ENCODE measurements at places on chromosomes 3 and 15.

DNA sequence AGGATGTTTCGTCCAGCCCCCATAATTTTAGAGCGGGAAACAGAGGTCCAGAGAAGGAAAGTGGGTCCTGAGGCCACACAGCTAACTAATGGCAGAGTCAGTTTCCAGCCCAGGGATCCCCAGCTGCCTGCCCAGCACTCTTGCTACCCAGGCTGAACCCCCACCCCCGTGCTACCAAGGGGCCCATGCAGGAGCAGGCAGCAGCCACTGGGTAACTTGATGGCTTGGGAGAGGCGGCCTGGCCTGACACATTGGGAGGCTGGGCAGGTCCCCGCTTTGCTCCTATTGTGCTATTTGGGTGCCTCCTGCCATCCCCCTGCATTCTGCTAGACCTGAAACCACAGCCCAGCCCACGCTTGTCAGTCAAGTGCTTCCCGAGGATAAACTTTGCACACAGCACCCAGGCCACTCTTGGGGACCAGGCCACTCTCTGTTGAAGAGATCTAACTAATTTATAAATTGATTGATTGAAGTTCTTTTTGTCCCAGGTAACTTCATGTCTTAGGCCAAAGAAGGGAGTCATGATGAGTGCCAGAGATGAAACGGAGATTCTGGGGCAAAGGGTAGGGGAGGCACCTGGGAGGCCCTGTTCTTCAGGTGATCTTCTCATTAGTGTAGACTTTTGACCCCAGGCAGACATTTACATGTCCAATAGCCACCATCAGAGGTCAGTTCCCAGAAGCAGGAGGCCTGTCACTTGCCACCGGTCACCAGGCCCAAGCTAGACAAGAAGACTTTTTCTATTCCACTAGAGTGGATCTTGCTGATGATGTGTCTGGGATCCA lies 7.0 kb downstream of the PAK6 start:
- DNase-seq, result no peak

DNA sequence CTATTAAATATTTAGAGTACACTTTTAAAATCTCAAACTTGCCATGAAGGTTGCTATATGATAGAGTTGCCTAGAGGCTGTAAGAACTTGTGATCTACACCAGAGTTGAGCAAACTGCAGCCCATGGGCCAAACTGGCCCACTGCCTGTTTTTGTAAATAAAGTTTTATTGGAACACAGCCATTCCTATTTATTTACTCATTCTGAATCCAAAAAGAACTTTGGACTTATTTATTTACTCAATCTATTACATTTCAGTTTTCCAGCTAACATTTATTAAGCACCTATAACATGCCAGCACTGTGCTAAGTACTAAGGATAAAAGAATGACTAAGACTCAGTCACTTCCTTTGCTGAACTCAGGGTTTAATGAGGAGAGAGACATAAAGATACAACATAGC lies 403.6 kb downstream of the ERC2 start:
- no peak for DNase-seq

DNA sequence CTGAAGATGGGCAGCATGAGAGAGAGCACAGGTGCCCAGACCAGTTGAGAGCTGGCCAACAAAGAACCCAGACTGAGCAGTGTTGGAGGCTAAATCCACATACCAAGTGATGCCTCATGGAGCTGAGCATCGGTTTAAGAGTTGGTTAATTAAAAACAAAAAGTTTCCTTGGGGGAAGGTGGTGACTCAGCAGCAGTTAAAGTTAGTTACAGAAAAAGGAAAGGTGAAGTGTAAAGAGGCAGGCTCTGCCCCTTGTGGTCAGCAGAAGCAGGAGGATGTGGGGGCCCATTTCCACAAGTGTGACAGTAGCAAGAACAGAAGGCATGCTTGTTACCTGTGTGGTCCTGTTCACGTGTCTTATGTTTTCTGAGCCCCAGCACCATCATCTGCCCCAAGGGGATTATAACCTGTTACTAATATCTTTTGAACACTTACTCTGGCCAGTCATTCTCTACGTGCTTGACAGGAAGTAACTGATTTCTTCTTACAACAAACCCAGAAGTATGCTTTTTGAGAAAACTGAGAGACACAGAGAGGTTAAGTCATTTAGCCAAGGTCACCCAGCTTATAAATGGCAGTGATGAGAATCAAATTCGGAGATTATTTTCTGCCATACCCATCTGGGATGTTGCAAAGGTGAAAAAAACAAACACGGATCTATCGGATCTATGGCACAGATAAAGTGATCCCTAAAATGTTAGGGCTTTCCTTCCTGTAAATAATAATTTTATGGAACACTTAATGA lies 91.0 kb downstream of the EPHB1 start:
- DNase-seq, result no peak

- no peak for DNase-seq
Measured at GRCh38 chr15:92666780-92667179, 11.2 kb upstream of the FAM174B start.

DNA sequence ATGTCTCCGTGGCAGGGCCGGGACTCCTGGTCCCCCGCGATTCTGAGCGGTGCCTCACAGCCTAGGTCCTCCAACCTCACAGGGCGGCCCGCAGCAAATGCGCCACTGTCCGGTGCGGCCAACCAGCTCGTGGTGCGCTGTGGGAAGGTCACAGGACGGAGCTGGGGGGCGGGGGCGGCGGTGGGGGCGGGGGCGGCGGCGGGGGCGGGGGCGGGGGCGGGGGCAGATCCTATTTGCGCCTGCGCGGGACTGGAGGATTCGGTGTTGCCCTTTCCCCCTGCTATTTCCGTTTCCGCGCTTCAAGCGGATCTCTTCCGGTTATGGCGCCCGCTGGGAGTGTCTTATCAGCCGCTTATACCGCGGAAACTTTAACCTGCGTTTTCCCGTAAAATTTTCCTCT lies 106.7 kb upstream of the SNRPN start:
- DNase-seq, result peak; percentile 51

- DNase-seq, result no peak
Measured at GRCh38 chr3:135513106-135514059, 452.1 kb upstream of the PPP2R3A start.

DNA sequence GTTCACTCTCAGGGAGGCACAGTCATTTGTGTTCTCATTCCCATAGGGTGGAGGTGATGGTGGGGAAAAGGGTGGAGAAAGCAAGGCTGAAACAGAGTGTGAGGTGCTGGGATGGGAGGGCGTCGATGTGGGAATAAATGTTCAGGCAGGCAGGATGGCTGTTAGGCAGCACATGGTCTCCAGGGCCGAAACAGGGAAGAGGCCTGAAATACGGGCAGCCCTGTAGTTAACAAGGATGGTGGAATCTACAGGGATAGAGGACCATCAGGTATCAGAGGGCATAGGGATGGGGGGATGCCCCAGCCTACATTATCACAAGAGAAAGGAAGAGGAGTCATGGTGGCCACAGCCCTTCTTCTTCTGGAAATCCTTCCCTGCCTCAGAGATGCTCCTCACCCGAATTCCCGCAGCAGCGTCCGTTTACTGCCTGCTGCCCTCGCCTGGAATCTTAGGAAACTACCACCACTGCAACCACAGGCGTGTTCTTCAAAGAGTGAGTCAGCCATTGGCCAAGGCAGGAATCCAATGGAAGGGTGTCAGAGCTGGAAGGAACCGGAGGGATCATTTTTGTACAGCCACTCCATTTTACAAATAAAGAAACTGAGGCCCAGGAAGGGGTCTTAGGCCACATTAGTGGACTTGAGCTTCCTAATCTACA lies 49.7 kb upstream of the POMGNT2 start:
- DNase-seq, result no peak

- DNase-seq, result no peak
Measured at GRCh38 chr15:88651971-88652370, 13.2 kb downstream of the ISG20 start.

GRCh38 chr3:178628037-178628436 lies 91.8 kb downstream of the KCNMB2 start:
- DNase-seq, result no peak

DNA sequence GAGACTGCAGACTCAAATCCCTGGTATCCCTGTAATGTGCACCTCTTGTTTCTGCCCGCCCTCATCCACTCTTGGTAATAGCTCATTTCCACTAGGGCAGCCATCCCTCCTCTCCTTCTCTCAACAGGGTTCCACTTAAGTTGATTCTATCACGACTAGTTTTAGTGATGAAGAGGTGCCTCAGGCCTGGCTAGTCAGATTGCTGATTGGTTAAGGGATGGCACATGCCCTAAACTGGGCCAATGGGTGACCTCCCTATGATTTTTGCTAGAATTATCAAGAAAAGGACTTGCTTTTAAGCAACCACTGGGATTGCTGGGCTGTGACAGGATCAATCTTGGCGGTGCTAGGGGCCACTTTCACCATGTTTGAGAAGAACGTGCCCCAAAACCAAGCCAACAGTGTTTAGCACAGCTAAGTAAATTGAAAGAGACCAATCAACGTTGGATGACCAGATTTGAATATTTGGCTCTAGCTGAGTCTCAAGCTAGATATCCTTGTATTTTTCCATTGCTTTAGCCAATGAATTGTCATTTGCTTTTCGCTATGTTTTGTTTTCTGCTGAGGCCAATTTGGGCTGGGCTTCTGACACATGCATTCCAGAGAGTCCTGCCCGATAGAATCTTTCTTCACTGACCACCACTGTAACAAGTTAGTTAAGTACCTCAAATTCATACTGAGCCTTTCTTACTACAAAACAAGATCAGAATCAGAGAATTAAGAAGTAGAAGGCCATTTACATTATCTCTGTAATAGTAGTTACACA lies 131.0 kb downstream of the PDZRN3 start:
- no peak for DNase-seq

DNA sequence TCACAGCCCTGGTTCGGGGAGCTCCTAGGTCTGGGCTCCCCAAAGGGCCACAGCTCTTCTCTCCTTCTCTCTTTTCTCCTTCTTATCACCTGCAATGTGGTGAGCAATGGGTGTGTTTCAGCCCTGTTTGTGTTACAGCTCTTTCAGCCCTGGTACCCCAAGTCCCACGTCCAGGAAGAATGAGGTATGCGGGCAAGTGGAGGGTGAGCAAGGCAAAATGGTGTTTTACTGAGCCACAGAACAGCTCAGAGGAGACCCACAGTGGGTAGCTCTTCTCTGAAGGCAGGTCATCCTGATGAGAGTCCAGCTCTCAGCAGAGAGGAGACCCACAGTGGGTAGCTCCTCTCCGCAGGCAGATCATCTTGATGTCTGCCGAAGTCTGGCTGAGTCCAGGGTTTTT lies 86.8 kb downstream of the BFSP2 start:
- no peak for DNase-seq

GRCh38 chr3:170899455-170899854 lies 9.0 kb downstream of the EIF5A2 start:
- no peak for DNase-seq

DNA sequence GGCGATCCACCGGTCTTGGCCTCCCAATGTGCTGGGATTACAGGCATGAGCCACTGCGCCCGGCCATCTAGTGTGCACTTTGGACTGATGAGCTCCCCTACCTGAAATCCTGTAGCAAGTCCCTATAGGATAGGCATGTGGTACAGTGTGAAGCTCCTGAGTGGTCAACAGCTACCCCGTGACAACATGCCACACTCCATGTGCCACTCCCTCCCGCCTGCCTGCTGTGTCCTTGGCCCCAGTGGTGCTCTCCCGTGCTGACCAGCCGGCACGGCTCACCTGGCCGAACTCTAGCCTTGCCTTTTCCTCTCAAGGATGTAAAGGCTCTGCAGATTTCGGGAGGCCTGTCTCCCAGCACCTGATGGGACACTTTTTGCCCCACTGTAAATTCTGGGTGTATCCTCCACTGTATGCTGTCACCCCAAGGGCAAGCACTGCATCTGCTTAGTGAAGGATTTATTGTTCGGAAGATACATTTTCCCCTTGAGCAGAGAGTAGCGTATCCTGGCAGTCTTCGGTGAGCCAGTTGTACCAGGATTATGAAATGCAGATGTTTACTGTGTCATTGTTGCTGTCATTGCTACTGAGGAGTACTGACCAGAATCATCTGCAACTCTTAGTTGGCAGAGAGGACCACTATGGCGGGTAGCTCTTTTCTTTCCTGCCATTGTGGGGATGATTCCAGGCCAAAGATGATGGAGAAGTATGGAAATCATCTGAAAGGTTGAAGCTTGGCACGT lies 64.7 kb downstream of the IGF1R start:
- DNase-seq, result no peak

DNA sequence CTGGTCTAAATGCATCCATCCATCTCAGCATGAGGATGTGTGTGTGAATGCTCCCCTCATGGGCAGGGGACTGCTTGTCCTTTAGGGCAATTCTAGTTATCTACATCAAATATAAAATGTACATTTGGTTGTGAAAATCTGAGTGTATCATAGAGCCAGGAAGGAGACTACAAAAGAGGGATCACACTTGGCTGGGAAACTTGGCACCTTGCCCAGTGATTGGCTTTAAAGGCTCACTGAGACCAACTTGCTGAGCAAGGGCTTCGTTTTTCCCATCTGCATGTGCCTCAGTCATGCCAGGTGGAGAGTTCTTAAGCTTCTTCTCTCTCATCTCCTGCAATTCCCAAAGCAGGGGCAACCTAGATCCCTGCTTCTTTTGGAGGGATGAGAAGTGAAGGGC lies 5.2 kb downstream of the CAPN3 start:
- DNase-seq, result no peak

GRCh38 chr3:129365296-129366136 lies 62.9 kb downstream of the EFCAB12 start:
- no peak for DNase-seq

GRCh38 chr15:51240066-51240465 lies 98.3 kb downstream of the CYP19A1 start:
- DNase-seq, result no peak

- DNase-seq, result no peak
Measured at GRCh38 chr3:136952292-136952691, 5.5 kb upstream of the IL20RB start.

DNA sequence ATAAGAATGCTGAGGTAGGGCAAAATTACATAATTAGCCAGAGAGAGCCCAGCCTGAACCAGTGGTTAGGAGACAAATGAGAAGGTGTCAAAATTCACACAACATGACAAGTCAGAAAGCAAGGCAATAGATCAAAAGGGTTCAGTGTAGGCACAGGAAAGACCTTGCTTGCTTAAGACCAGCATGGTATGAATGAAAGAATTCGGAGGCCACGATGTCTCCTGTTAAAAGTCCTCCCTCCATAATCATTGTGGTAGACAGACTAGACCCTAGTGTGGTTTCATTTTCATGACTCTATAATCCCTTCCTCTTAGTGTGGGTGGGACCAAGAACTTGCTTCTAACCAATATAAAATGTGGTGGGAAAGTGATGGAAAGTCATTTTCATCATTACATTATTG lies 98.7 kb upstream of the ANKRD28 start:
- no peak for DNase-seq

DNA sequence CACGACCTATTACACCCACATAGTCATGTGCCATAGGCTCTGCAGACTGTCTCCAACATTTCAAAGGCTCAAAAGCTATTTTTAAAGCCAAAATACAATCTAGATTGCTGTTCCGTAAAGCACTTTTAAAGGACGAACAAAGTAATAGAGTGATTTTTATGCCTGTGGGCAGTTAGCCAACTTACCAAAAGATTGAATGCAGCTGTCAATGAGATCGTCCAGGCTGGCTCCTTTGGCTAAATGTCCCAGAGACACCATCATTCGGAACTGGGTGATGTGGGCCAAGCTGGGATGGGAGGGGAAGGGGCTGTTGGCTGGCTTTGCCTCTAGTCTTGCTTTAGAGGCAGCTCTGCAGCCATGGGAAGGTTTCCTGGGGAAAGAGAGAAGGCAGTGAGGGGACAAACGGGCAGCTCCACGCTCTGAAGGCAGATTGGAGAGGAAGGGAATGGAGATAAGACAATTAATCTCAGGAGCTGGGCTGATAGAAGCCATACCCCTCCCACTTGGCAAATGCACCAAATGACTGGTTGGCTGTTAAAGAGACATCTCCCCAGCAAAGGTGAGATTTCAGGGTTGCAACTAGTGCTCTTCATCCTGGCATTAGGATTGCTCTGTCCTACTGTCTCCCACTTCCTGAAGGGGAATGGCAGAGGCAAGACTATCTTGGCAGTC lies 4.8 kb downstream of the RASGRP1 start:
- DNase-seq, result no peak

- no peak for DNase-seq
Measured at GRCh38 chr15:27339138-27339537, 368.2 kb downstream of the GABRG3 start.
